Memory B cell (primary cell): ENCODE measurements at places on chromosomes 16 and 17.
A peak's percentile ranks its signal among the peaks of the same experiment; 100 is the strongest.

- no peak for DNase-seq
Measured at GRCh38 chr17:70820276-70820675, 650.9 kb downstream of the KCNJ2 start.

DNA sequence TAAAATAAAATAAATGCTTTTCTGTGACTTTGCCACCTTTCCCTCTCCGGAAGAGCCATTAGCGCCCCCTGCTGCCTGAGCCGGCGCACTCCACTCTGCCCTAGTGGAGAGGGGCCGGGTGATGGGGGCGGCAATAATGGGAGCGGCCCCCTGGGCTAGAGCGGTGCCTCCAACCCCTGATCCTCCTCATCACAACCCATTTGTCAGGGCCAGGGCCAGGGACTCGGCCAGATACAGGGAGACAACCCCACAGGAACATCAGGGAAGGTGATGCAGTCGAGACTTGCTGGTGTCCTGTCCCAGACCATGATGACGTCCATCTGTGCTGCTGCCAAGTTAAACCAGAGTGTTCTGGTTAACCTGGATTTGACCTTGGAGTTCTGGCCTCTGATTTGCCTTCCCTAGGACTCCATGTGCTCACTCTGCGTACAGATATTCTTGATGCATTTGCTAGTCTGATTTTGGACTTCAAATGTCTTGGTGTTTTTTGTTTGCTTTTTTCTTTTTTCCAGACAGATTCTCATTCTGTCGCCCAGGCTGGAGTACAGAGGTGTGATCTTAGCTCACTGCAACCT, 46.1 kb upstream of the BPTF start:
- no peak for DNase-seq

DNA sequence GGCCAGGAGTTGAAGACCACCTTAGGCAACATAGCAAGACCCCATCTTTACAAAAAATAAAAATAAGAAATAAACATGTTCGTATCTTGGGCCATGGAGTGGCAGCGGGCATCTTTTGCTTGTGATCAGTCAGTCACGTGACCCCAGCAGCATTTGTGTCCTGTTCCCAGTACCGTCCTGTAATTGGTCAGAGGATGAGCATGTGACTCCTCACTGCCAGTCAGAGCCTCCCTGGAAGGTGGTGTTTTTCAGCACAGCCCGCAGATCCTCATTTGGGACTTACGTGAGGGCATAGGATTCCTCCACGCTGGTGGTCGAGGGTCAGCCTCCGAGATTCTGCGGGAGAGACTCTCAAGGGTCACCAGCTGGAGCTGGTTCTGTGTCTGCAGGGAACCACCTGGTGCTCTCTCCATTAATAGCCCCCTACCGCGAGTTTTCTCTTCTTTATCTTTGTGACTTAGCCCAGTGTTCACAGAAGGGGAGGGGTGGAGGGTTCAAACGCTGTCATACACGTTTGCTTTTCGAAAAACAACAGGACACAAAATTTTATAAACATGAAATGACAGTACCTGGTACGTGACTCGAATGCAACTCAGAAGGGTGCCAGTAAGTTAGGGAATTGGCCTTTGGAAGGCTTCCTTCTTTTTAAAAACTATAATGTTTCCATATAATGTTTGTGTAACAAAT, 17.2 kb downstream of the MRC2 start:
- DNase-seq: no peak

GRCh38 chr16:78668393-78668792, 568.9 kb downstream of the WWOX start:
- DNase-seq: no peak

DNA sequence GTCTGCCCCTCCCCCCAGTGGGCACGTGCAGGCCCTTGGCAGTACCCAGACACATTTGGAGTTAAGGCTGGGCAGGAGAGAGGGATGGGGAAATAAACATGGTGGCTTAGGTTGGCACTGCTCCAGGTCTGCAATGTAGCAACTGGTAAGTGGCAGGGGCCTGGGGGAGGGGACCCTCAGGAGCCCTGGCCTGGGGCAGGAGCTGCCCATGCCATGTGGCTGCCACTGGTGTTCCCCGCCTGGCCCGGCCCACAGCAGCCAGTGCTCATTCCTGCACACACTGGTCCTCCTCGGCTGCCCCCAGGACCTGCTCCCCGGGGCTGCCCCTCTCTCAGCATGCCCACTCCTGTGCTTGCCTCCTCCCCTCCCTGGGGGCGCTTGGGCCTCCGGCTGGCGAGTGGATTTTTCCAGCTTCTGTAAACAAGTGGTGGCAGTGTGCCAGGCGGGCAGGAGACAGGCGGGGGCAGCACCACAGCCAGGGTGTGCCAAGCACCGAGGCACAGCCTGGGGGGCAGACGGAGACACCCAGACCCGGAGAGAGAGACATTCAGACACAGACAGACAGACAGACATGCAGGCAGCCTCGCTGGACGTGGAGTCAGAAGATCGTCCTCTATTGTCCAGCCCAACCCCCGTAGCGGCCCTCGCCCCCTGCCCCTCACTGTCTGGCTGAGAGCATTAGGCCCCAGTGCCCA, 9.4 kb downstream of the THRA start:
- DNase-seq: no peak

GRCh38 chr17:82418001-82418986, at the start of the genes HEXD and OGFOD3:
TSS of gene HEXD (plus strand) at chr17:82418347. CDS start at chr17:82419800, 1,453 bp downstream.
TSS of gene OGFOD3 (minus strand) at chr17:82418586. CDS start at chr17:82418485, 101 bp downstream.
- peak; percentile 90 for DNase-seq

DNA sequence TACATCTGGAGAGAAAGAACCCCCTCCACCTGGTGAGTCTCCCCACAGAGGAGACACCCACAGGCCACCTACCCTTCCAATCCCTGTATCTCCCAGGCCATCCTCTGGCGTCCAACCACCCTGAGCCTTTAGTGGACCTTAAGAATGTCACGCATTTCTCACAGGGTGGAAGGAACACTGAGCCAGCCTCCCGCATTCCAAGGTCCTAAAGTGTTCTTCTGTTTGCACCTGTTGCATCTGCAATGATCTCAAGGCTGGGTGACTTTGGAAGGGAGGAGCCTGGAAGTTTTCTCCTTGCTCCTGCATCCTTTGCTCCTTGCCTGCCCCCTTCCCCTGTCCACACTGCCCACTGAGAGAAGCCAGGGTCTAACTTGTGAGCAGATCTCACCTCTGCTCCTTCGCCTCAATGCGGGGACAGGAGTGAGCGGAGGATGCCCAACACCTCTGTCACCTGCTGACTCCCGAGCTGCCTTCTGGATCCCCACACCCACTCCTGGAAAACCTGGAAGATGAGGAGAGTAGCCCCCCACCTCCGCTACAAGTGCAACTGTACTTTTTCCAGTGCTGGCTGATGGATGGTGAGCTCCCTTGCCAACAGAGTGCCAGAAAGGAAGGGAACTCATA, 3.7 kb downstream of the CHST5 start:
- DNase-seq: no peak

GRCh38 chr17:82938486-82938872, 98.7 kb upstream of the ZNF750 start:
- no peak for DNase-seq

- DNase-seq: no peak
Measured at GRCh38 chr16:55372792-55373488, 48.9 kb downstream of the IRX6 start.

DNA sequence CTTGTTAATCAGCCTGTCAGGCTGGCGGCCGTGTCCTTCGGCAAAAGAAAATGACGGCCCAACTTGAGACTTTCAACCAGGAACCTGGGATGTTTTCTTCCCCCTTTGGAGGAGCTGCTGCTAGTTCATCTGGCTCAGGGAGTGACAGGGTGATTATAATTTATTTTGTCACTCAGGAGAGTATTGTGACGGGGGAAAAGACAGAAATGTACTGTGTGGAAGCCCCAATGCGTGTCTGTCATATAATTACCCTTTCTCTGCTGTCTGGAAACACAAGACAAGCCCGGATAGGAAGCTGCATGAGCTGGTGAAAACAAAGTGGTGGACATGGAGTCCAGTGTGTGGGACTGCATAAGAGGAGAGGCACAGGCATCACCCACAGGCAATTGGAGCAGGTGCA, 326.2 kb upstream of the HSBP1 start:
- DNase-seq: no peak

GRCh38 chr17:33511670-33512069, 218.6 kb upstream of the ASIC2 start:
- DNase-seq: no peak

DNA sequence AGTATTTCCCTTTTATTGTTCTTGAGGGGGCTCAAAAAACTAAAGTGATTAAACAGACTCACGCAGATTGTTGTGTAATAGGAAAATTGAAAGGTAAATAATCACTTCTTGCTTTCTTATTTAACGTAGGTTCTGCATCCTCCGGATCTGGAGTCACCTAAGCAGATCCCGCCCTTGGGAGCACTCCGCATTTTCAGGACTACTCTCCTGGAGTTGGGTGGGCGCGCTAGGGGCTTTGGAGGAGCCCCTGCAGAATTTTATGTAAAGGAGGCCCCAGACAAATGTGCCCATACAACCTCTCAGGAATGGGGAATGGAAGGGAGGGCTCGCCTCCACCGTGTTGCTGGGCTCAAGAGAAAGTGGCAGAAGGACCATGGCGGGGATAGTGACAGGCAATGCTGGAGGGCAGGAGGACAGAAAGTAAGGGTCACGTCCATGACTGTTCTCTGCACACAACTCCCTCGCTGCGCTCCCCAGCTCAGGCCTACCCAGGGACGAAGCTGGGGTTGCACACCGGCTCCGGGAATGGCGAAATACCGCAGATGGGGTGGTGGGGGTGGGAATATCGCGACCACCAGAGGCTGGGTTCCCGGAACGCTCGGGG, 8.3 kb downstream of the MT2A start:
- DNase-seq: no peak

DNA sequence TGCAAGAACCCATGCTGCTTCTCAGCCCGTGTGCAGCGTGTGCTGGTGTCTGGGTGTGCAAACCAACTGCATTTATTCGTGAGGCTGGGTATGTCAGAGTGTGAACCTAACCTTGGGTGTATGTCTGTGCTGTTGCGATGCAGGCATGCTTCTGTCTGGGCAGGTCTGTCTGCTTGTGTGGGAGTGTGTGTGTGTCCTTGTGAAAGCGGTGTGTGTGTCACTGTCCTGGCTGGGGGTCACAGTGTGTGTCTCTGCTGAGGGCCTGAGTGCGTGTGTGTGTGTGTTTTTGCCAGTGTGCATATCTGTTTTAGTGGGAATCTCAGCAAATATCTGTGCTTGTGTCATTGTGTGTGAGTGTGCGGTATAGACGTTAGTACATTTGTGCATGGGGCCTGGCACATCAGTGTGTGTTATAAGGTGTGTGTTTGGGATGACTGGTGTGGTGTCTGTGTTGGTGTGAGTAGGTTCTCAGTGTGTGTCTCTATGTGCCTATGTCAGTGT, 121.8 kb downstream of the CYLD start:
- peak; percentile 0 for DNase-seq

DNA sequence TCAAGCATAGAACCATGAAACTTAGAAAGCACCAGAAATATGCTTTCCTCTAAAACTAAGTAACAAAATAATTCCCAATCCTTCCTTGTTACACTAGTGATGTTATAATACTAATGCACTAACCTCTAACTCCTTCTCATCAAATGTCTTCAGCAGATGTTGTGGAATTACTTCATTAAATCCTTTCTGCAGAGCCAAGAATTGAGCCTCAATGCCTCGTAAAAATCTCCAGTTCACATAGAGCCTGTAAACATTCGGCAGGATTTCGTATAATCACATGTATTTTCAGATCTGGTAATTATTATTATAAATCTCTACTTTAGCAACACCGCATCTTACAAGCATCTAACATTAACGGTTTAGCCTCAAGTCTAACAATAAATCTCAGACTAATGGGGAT, 44.7 kb downstream of the CEP95 start:
- DNase-seq: no peak

DNA sequence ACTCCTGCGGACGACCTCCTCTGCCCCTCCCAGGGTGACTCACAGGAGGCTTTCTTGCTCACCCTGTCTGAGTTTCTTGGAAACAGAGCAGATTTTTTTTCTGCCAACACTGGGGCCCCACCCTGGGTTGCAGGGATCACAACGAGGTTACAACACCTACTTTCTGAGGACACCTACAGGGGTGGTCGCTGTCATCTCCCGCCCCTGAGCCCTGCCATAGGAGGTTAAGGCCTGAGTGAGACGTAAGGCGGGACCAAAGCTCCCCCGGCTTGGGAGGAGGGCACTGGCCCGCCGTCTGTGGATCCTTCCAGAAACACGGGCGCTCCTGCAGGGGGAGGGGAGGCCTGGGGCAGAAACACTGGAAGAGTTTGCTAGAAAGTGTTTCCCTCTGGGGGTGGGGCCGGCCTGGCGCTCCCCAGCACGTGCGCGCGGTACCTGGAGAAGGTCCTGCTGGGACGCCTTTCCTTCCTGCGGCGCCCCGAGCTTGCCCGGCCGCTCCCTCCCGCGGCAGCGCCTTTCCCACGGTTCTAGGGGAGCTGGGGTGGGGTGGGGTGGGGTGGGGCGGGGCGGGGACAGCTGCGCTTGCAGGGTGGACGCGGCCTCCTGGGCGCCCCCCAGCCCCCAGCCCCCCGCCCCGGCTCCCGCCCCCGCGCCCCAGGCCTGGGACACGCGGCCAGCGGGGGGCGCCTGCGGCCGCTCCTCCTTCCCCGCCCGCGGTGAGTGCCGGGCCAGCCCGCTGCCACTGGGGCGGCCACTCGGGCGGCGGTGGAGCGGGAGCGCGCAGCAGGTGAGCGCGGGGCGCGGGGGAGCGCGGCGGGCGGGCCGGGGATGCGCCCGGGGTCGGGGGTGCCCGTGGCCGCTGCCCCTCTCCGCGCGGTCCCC, 20.7 kb upstream of the ADCY7 start:
- peak; percentile 43 for DNase-seq

- no peak for DNase-seq
Measured at GRCh38 chr16:26930786-26931581, 135.7 kb upstream of the C16orf82 start.

GRCh38 chr17:40092581-40092980, 7.8 kb downstream of the NR1D1 start:
- DNase-seq: no peak

DNA sequence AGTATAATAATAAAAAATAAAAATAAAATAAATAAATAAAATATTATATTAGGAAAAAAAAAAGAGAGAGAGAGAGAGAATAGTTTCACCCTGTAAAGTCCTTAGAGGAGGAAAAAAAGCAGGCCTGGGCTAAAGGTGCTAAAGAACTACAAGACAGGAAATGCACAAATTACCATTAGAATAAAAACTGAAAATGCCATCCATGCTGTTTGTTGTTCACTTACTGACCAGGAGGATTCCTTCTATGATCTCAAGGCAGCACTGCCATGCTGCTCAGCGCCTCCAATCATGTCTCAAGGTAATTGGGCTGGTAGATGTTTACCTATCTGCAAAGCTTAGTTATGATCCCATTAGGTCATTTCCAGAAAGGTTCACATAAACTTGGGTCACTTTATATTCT, 201.2 kb downstream of the GRIN2A start:
- no peak for DNase-seq

DNA sequence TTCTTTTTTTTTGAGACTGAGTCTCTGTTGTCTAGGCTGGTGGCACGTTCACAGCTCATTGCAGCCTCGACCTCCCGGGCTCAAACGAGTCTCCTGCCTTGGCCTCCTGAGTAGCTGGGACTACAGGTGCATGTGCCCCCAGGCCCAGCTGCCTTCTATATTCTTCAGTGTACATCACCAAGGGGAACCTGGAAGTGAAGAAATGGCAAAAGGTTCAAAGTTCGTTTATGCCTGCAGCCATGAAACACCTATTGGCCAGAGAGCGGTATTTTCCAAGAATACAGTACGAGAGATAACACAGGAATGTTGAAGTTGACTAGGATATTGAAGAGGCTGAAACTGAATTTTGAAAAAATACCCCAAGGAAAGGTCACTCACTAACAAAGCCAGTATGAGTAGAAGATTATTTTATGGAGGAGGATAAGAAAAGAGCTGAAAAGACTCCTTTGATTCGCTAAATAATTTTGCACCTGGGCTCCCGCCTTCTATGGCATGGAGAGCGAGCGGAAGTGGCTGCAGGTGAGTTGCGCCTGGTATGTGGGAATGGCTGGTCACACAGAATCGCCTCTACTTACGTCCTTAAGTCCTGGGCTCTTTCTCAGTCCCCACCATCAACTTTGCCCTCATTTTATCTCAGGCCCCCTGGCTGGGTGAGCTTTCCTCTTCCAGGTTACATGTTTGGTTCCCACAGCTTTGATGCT, 9.8 kb downstream of the ST6GALNAC1 start:
- DNase-seq: no peak
